ENCODE measurements at places on chromosomes 5 and 9. TPM values are rescaled to one million over a fixed set of nuclear protein-coding genes. Genes with fewer than 3 reads are reported as not detected.

GRCh38 chr5:82859451-82860140 is 217.6 kb downstream of the TMEM167A start:
- DNase-seq: peak; percentile 67

The BARHL1 gene
- not detected for polyA plus RNA-seq

The GABRA1 gene
- 0.12 TPM for polyA plus RNA-seq

The BAAT gene
- polyA plus RNA-seq: 1.1 TPM

- DNase-seq: peak; percentile 86
Measured at GRCh38 chr5:36728697-36729543, 122.5 kb downstream of the SLC1A3 start.

DNA sequence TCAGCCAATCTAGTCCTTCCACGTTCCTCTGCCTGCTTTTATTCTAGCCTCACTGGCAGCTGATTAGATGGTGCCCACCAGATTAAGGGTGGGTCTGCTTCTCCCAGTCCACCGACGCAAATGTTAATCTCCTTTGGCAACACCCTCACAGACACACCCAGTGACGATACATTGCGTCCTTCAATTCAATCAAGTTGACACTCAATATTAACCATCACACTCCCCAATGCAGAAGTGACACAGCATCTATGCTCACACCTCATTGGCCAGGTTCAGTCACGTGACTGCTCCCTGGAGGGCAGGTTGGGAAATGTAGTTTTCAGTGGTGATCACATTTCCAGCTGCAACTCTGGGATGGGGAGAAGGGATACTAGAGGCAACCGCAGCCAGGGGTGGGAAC is 13.0 kb downstream of the SUSD3 start:
- no peak for DNase-seq

GRCh38 chr5:117246424-117246823 is 671.8 kb upstream of the SEMA6A start:
- no peak for DNase-seq

The PCDHGB2 gene
- 2.8 TPM for polyA plus RNA-seq

The SPINK13 gene
- 0.39 TPM for polyA plus RNA-seq

DNA sequence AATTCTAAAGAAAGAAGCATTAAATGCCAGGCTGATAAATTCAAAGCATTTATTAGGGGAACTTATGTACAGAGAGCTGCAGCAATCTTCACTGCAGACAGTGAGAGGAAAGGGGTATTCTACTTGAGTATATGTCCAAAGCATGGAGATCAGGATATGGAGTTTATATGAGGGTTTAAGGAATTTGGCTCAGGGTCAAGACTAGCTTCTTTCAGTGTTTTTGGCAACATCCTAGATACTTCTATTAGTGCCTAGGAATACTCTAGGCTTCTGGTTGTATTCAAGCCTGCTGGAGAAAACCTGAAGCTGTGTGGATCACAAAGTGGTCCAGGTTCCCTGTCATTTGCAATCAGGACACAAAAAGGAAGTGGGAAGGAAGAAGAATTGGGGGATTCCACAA is 194.6 kb downstream of the CETN3 start:
- no peak for DNase-seq

- peak; percentile 71 for DNase-seq
Measured at GRCh38 chr5:1140171-1140817, 28.4 kb upstream of the SLC12A7 start.

DNA sequence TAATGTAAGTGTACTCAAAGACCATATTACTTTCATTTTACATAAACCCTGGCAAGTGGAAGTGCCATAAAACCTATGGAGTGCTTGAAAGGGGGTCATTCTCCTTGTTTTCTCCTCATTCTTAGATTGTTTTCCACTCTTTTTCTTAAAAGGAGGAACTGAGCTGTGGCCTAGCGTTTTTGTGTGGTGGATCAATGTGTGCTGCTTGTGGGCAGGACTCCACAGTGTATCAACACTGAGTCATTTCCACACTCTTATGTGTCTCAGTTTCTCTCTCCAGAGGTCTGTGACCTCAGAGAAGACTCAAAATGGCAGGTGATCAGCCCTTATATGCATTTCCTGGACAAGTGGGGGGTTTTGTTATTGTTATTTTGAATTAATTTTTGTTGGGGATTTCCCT is 516.1 kb upstream of the CDH10 start:
- DNase-seq: no peak

The SLC6A18 gene
- not detected for polyA plus RNA-seq

DNA sequence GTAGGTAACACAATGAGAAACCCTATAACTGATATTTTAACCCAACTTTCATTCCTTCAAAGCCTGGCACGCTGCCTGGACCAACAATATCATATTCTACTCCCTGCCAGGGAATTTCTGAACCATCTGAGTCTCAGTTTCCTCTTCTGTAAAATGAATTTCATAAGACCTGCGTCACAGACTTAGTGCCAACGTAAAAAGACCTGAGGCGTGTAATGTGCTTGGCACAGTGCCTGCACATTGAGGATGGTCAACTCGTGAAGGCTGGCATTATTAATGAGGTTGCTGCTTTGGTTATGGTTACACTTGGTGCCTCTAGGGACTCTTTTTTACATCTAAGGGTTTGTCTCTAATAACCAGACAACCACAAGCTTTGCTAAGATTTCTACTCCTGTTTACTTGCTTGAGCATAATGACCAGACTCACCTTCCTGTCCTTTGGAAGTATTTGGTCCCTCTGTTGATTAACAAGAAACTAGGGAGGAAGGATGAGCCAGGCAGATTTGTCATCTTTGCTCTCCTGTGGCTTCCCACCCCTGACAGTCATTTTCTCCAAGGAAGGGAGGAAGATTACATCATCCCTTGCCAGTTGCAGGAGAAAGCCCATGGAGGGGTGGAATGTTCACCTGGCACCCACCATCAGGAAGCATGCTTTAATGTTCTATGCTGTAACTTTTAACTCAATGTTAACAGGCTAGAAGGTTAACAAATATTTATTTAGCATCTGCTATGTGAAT is 79.0 kb downstream of the PAPPA start:
- no peak for DNase-seq

GRCh38 chr5:54792611-54793404 is 192.6 kb downstream of the ESM1 start:
- DNase-seq: peak; percentile 37

DNA sequence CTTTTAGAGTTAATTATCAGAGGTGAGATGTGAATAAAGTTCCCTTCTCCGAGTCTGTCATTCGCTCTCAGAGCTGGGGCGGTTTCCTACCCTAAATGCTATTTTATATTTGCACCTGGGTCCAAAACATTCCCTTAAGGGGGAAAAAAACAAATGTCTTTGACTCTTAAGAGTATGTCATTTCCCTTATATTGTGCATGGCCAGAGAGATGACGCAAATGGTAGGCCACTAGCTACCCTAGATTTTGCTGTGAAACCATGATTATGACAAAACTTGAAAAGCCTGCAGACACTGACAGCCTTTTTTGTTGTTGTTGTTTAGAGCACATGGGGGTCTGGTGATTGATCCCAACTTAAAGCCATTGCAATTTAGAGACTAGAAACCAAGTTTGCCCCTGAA is 12.8 kb downstream of the DAB2 start:
- DNase-seq: no peak

DNA sequence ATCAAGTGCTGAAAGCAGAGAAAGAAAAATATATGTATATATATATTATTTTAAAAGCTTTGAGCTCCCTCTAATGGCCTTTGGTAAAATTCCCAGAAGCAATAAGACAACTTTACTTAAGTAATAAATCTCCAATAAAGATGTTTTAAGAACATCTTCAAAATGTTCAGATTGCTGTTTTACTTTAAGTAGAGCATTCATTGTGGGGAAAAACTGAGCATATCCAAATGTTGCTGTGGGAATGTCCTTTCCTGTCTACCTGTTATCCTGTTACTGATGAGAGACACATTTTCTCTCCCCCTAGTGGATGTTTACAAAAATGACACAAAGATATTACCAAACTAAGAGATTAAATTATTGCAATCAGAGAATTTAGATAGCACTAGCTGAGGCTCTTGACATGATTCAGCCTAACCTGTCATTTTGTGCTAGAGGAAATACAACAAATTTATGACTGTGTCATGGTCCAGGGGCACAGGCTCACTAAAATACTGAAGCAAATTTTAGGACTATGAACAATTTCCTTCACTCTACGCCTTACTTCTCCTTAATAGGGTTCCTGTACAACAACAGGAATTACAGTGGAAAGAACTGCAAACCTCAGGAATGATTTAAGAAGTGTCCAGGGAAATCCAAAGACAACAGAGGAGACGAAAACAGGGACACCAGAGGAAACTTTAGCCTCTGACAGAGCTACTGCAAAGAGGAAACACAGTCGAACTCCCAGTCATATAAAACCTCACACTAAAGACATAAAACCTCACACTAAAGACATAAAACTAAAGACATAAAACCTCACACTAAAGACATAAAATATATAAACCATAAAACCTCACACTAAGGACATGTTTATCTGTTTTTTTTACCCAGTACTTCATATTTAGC is 24.3 kb upstream of the PRRC1 start:
- DNase-seq: peak; percentile 77

DNA sequence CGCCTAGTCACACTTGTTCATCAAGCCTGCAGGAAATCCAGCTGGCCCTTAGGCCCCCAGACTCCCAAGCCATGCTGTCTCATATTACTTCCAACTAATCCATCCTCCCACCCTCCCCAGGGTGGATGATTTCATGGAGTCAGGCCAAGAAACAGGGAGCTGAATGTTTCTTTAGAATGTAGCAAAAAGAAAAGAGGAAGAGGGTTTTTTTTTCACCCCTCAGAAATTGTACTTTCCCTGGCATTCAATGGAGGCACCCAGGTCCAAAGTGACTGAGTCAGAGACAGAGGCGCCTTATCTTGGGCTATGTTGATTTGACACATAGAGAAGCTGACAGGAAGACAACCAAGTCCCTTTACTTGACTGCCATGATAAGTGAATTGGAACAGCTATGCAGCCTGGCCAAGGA is 260.2 kb upstream of the NR4A3 start:
- peak; percentile 58 for DNase-seq

DNA sequence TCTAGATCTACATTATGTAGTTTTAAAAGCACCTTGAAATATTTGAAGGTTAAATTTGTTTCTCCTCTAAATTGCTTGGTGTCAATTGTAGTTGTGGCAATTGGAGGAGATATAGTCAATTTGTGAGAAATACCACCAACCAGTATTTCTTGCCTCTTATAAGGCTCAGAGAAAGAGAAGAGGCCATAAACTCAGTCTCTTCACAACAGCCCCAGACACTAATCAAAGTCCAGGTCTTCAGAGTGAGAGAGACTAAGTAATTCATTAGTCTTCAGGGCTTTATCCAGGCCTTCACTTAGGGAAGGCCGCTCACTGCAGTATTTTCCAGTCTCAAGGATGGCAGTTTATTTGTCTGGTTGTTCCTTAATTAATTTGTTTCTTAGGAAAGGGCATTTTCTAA is 168.0 kb upstream of the RGMB start:
- no peak for DNase-seq

The HAVCR2 gene
- 4.2 TPM for polyA plus RNA-seq

DNA sequence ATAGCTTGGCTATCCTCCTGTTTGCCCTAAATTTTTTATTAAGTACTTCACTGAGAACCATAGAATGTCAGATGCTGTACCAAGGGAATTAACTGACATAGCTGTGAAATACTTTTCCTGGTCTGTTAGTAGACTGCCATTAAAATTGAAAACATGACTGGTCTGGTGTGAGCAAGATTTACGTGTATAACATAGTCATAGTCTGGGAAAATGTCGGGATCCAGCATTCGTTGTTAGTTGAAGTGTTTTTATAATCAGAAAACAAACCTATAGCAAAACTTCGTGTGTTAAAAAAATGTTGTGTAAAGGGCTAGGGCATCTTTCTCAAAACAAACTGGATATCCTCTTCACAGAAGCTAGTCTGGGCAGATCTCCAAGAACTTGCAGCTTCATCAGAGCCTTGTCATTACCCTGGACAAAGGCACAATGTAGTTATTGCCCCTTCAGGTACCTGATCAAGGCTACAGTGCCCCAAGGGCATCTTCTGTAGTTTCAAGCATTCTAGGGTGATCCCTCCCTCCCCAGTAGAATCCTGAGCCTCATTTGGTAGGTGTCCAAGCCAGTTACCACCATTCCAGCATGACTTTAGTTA is 454.2 kb upstream of the SGCD start:
- DNase-seq: peak; percentile 44

GRCh38 chr9:83198371-83198770 is 135.4 kb upstream of the RASEF start:
- no peak for DNase-seq

The ZNF879 gene
- polyA plus RNA-seq: 3.9 TPM

DNA sequence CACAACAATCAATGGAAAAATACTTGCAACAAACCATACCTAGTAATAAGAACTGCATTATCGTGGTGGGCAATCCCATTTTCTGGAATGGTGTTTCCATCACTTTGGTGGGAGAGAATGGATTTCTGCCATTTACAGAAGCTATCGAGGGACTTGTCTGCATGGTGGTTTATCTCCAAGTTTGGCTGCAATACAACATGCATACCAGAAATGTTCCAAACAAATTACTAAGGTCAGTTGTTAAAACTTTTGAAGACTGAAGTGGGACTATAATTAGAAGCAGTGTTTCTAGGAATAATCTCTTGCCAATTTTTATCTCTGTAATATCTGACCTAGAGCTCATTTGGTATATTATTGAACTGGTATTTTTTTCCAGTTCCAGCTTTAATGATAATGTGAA is 30.3 kb downstream of the ADAMTS6 start:
- DNase-seq: no peak

GRCh38 chr5:133240425-133241091 is 188.7 kb downstream of the HSPA4 start:
- no peak for DNase-seq

GRCh38 chr5:152634586-152634985 is 229.5 kb upstream of the NMUR2 start:
- peak; percentile 85 for DNase-seq

The PCDHAC2 gene
- 0.83 TPM for polyA plus RNA-seq

DNA sequence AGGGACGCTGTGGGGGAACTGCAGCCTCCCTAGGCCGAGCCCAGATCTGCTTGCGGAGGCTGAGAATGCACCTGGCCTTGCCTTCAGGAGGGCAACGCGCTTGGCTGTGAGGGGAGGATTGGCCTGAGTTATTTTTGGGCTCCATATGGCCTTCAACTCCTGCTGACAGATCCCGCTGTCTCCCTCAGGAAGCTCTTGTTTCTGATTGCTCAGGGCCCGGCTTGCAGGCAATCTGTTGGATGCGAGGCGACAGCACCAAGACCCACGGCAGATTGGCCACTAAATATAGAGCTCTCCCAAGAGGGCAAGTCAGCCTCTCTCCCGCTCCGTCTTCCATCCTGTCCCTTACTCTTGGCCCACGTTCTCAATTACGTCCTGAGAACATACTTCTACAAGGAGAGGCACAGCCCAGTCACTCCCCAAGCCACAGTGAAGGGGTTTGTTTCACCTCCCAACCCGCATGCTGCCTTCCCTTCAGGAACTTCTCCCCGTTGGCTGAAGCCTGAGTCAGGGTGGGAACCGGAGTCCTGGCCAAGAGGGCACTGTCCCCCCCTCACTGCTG is 53.6 kb downstream of the RASGEF1C start:
- peak; percentile 76 for DNase-seq

The HBEGF gene
- polyA plus RNA-seq: 10.2 TPM
